EL (cell line): ENCODE measurements at places on chromosomes 16 and 17.

GRCh38 chr17:55432358-55433028 is 10.9 kb upstream of the MMD start:
- DNase-seq, result no peak

GRCh38 chr16:70399951-70400350 is 38.9 kb downstream of the ST3GAL2 start:
- DNase-seq, result no peak

GRCh38 chr16:17936766-17937402 is 399.7 kb downstream of the NPIPA8 start:
- DNase-seq, result no peak

- no peak for DNase-seq
These were observed 68.9 kb downstream of the JPH3 start for GRCh38 chr16:87671221-87671620.

GRCh38 chr16:4395055-4395726 is 21.2 kb downstream of the CORO7 start:
- no peak for DNase-seq

DNA sequence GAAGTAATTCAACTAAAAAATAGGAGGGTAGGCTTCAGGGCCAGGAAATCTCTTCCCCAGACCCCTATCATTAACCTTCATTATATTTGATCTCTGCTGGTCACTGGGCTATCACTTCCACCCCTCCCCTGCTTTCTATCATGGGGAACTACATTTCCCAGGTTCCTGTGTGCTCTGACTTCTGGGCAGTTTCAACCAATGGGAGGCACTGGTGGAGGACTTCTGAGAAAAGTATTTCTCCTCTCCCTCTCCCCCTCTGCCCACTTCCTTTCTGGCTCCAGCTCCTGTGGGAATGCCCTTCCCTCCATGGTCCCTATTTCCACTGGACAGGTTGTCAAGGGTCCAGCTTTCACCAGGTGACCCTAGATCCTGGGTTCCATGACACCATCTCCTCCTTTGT is 364.4 kb downstream of the C16orf95 start:
- peak; percentile 72 for DNase-seq

GRCh38 chr17:78304549-78305037 is 55.3 kb downstream of the SOCS3 start:
- no peak for DNase-seq

DNA sequence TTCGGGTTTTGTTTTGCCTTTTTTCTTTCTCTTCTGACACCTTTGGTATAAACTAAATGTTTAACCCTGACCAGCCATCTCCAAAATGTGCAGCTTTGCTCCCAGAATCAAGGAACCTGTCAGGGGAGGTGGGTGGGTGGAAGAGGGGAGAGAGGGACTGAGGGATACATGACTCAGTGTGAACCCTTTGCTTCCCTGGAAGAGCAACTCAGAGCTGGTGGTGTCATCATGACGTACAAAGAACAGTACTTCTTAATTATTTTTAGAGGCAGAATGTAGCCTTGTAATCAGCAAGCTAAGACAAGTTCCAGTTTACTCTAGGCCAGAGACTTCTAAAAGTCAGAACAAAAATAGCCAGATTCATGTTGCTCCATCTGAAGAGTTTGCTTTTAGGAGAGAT is 119.6 kb upstream of the HAS3 start:
- peak; percentile 52 for DNase-seq

DNA sequence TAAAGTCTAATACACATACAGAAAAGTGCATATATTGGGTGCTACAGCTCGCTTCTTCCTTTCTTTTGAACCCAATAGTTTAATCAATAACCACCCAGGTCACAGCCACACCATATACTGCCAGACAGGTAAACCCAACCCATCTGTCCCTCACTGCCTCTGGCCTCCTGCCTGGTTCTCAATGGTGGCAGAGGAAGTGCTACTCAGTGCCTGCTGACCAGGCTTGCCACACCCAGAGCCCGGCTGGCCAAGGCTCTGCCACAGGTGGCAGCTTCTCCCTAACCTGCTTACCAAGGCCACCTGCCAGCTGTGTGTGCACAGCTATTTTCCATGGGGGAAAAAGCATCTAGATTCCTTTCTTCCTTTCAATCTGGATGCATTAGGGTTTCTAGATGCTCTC is 584 bp downstream of the PMP22 start:
- DNase-seq, result no peak

DNA sequence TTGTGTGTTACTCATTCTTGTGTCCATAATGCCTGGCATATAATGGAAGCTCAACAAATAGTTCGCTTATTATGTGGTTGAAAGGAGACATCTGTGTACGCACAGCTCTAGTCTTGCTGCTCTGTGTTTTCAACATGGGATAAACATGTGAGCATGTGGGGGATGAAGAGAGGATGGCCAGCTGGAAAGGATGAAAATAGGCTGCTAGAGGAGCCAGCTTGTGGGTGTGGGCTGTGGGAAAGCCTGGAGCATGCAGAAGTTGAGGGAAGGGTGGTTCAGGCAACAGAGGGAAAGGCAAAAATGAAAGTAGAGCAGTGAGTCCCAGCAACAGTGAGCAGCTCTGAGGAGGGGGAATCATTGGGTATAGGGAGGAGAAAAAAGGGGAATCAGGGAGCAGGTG is 324.6 kb upstream of the CDH11 start:
- DNase-seq, result no peak

DNA sequence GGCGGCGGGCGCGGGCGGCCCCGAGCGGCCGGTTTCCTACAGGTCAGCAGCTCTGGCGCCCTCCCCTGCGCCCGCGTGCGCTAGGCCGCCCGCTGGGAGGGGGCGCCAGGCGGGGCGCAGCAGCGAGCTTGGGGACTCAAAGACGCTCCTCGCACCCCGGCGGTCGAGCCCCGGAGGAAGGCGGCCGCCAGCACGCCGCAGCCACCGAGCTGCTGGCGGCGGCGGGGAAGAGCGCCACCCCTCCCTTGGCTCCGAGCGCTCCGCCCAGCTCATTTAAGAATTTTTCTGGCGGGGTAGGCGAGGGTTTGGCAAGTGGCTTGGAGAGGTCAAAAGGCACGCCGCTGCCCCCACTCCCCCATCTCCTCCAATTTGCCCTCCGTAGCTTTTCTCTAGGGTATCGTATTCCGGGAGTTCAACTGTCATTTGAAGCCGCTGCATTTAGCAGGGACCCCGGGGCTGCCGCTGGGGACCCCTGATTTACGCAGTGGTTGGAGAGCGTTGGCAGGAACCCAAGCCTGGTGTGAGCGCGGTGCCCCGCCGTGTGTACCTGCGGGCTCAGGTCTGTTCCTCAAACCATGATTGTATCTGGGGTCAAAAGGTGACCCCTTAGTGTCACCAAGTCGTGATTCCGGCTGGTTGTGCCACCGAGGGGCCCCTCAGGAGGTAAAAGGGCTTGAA is 59.5 kb upstream of the GSE1 start:
- peak; percentile 73 for DNase-seq

DNA sequence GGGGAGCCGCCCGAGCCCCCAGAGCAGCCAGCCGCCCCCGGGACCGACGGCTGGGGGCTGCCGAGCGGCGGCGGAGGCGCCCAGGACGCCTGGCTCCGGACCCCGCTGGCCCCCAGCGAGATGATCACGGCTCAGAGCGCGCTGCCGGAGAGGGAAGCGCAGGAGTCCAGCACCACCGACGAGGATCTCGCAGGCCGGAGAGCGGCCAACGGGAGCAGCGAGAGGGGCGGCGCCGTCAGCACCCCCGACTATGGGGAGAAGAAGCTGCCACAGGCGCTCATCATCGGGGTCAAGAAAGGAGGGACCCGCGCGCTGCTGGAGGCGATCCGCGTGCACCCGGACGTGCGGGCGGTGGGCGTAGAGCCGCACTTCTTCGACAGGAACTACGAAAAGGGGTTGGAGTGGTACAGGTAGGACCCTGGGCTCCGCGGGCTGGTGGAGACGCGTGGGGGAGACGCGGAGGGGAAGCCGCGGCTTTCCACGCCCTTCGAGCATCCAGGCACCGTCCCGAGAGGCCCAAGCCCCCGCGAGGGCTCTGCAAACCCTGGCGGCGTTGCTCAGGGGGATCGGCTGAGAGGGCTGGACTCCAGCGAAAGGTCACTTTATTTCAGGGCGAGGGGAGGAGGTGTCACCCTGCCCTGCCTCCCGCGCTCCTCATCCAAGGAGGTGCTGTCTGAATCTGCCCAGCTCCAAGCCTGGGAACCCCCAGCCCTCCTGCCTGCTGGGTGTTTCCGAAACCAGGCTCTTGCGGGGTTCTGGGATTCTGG is 1.2 kb downstream of the HS3ST4 start:
- no peak for DNase-seq

- no peak for DNase-seq
These were observed 7.5 kb downstream of the MEAK7 start for GRCh38 chr16:84496991-84497390.

- DNase-seq, result no peak
These were observed 9.2 kb upstream of the CCNF start for GRCh38 chr16:2420035-2420434.

- peak; percentile 52 for DNase-seq
These were observed 162.6 kb downstream of the CA10 start for GRCh38 chr17:51995797-51996403.

- DNase-seq, result no peak
These were observed 49.2 kb downstream of the IRF8 start for GRCh38 chr16:85948138-85948509.

- DNase-seq, result no peak
These were observed 967 bp upstream of the CDH15 start for GRCh38 chr16:89170346-89171215.

DNA sequence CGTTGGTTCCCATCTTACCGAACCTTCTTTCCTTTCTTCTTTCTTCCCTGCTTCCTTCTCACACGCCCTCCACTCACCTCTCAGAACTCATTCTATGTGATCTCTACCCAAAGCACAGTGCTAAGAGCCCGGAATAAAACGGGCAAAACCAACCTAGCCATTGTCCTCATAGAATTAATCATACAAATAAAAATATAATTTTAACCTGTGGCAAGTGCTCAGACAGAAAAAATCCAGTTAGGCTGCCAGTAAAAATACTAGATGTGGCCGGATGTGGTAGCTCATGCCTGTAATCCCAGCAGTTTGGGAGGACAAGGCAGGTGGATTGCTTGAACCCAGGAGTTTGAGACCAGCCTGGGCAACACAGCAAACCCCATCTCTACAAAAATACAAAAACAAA is 27.0 kb downstream of the BMERB1 start:
- no peak for DNase-seq

GRCh38 chr17:1111599-1112443 is 68.0 kb downstream of the ABR start:
- no peak for DNase-seq

DNA sequence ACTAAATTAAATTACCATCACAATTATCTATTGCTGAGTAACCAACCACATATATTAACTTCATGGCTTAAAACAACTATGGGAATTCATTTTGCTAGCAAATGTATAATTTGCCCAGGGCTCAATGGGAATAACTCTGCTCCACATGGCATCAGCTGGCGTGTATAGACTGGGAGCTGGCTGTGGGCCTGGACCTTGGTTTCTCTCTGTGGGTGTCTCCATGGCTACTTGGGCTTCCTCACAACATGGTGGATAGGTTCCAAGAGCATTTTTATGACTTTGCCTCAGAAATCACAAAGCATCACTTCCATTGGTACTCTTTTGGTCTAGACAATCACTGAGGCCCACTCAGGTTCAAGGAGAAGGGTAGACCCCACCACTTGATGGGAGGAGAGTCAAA is 144.9 kb downstream of the SOCS1 start:
- DNase-seq, result no peak

GRCh38 chr16:82639263-82639662 is 12.5 kb downstream of the CDH13 start:
- DNase-seq, result no peak

DNA sequence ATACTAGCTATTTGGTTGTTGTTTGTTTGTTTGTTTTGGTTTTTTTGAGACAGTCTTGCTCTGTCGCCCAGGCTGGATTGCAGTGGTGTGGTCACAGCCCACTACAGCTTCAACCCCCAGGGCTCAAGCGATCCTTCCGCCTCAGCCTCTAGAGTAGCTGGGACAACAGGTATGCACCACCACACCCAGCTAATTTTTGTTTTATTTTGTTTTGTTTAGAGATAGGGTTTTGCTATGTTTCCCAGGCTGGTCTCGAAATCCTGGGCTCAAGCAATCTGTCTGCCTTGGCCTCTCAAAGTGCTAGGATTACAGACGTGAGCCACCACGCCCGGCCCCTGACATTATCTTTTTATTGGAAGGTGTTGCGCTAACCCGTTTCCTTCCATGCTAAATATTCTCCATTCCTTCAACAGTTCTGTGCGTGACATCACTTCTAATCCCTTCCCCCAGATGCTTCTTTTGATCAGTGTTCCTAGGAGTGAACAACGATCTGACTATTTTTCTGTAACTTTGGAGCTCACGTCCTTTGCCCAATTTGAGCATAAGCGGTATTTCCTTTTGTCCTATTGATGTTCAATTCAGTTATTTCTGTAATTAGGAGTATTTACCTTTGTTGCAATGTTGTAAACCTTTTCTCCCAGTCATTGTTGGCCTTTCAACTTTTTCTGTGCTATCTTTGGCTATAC is 30.2 kb upstream of the EMP2 start:
- no peak for DNase-seq

- no peak for DNase-seq
These were observed 137.9 kb downstream of the GAS7 start for GRCh38 chr17:10060526-10060925.

DNA sequence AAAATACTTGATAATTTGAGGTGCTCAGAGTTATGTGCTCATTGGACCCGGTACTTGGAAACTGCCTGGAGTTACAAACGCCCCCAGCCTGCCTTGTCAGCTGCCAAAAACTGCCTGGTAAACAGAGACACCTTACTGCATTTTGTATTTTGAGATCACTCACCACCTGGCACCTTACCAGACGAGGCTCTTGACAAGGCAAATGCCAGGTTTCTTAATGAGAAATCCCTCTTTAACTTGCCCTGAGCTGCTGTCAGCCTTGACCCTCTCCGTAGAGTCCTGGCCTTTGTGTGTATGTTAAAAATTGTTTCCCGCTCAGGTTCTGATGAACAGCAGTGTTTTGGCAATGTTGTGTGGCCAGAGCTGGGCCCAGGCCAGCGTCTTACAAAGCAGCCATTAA is 28.8 kb downstream of the SYT17 start:
- no peak for DNase-seq

GRCh38 chr16:19269098-19269497 is 16.4 kb upstream of the CLEC19A start:
- DNase-seq, result no peak

GRCh38 chr16:69888005-69888590 is 63.0 kb upstream of the CLEC18A start:
- no peak for DNase-seq

- DNase-seq, result no peak
These were observed 17.0 kb upstream of the HERPUD1 start for GRCh38 chr16:56914896-56915295.

- DNase-seq, result peak; percentile 49
These were observed at the start of gene ZBTB4 for GRCh38 chr17:7479213-7480088. TSS of gene ZBTB4 (minus strand) at chr17:7479631. CDS start at chr17:7466801, 12,830 bp downstream.

DNA sequence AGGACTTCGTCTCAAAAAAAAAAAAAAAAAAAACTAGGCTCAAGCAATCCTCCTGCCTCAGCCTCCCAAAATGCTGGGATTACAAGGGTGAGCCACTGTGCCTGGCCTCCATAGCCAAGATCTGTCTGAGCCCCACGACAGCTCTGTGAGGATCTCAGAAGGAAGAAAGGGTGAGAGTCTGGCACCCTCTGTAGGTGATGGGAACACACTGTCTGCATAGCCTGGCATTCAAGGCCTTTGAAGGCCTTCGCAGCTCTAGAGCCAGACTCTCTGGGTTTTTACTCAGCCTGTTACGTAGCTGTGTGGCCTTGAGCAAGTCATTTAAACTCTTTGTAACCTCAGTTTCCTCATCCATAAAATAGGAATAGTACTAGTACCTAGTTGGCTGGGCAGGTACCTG is 6.3 kb upstream of the XPO6 start:
- DNase-seq, result peak; percentile 65

GRCh38 chr17:50420419-50421112 is 5.5 kb upstream of the ACSF2 start:
- no peak for DNase-seq

- peak; percentile 20 for DNase-seq
These were observed 4.5 kb downstream of the PRSS27 start for GRCh38 chr16:2715519-2715918.
